ENCODE measurements at places on chromosomes 7 and 10.
A peak's percentile ranks its signal among the peaks of the same experiment; 100 is the strongest.

- DNase-seq: no peak
Measured at GRCh38 chr7:99848420-99849216, 20.8 kb downstream of the CYP3A43 start.

- DNase-seq: peak; percentile 42
Measured at GRCh38 chr7:38630720-38631673, at the start of gene AMPH. TSS of gene AMPH (minus strand) at chr7:38631373. CDS start at chr7:38631351, 22 bp downstream.

DNA sequence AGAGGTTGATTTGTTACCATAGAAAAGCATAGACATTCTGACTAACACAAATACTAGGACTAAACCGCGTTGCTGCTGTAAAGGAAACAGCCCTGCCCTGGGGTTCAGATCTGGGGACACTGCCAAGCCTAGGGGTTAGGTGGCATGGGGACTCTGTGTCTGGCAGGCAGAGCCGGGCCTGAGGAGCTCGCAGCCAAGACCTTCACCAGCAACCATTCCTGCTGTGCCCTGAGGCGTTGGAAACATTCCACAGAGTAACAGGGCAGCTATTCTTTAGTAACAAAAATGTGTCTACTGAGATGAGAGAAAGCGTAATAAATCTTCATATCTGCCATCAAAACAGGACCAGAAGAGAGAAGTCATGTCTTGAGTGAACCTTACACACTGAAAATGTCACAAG is 280.5 kb downstream of the POM121L12 start:
- peak; percentile 50 for DNase-seq

DNA sequence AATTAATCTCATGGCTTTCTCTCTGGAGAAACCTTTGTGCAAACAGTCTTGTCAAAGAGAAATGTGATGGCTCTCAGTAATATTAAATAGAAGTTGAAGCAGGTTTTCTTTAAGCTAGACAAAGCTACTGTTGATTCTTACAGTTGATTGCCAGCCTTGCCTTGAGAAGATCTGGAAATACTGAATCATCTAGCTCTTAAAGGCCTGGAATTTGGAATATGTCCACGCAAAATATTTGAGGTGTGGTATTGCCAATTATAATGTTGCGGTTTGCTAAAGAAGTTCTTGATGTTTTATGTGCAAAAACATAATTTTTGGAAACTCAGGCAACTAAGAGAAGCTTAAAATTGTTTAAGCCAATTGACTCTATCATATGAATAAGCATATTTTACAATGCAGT is 371.9 kb downstream of the PHF14 start:
- DNase-seq: no peak

GRCh38 chr7:16594676-16595075 is 50.9 kb downstream of the ANKMY2 start:
- DNase-seq: no peak

- DNase-seq: peak; percentile 38
Measured at GRCh38 chr7:4849390-4849789, 12.4 kb downstream of the PAPOLB start.

GRCh38 chr7:1690359-1690958 is 20.4 kb downstream of the ELFN1 start:
- no peak for DNase-seq

DNA sequence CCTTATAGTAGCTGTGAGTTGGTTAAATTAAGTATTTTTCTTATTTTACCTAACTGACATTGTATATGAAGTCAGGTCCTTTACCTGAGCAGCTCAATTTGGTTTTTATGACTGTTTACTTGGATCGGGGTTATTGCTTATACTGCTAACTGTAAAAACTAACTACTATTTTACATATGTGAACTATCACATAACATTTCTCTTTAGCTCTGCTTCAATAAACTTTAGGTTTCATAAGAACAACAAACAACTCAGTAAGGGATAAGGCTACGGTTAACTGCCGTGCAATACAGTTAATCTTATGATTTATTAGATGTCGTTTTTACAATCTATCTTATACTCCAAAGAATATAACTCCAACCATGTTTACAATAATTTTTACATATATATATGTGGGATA is 480.2 kb downstream of the PARD3 start:
- DNase-seq: no peak

DNA sequence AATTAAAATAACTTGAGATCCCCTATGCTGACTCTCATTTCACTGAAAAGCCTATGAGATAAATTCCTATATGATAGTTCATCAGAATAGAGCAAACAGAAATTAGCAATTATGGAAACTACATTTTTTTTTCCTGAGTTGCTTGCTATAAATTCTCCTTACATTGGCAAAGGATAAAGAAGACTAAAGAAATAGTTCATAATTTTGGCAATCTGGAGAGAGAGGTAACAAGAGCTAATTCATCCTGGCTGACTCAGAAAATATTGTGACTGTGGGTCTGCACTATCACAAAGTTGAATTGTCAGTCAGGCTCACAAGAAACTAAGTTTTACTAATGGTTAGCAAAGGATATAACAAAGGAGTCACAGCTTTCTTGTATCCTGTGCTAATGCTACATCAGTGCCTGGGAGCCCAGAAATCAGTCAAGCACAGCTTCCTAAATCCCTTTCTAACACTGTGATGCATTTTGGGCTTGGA is 483.0 kb downstream of the MAGI2 start:
- DNase-seq: no peak

DNA sequence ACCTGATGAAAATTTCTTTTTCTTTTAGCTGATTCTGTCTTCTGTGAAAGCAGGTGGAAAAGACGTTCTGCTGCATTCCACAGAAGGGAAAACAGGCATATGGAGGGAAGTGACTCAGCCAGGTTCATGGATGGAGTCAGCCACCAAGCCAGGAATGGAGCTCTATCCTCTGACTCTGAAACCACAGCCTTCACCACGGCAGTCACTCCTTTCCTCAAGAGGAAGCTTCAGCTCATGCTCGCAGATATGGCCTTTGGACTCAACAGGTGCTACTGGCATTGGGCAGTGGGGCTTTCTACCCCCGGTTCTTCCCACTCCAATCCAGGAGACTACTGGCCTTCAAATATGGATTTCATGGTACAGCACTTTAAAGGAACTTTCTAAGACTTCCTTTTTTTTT is 11.5 kb upstream of the PLAU start:
- no peak for DNase-seq

GRCh38 chr10:44703241-44704155 is 207.6 kb upstream of the TMEM72 start:
- DNase-seq: no peak

GRCh38 chr7:152330827-152331226 is 105.0 kb downstream of the KMT2C start:
- no peak for DNase-seq

DNA sequence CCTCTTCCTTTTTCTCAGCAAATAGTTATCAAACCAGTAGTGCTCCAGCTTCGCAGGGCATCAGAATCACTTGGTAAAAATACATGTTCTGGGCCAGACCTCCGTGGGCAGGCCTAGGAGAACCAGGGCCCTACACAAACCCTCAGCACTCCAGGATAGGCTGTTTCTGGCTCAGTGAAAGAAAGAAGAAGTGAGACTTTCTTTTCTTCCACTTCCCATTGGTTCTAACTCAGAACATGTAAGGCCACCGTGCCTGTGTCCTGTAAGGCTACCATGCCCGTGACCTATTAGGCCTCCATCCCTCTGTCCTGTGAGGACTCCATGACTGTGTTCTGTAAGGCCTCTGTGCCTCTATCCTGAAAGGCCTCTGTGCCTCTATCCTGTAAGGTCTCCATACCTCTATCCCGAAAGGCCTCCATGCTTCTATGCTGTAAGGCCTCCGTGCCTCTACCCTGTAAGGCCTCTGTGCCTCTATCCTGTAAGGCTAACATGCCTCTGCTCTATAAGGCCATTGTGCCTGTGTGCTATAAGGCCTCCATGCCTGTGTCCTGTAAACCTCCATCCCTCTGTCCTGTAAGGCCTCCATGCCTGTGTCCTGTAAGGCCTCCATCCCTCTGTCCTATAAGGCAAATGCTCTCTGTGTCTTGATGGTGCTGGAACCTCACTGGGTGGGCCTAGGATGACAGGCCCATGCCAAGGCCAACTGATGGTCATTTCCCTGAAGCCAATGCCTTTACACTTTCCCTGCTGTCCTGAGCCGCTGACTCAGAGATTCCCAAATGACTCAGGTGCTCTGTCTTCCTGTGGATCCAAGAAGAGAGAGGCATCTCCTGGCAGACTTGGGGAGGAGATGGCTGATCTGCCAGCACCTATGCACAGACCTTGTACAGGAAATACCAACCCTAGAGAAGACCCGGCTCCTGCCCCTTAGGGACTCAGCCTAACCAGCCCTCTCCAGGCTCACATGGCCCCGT is 96.6 kb upstream of the CACUL1 start:
- DNase-seq: no peak

DNA sequence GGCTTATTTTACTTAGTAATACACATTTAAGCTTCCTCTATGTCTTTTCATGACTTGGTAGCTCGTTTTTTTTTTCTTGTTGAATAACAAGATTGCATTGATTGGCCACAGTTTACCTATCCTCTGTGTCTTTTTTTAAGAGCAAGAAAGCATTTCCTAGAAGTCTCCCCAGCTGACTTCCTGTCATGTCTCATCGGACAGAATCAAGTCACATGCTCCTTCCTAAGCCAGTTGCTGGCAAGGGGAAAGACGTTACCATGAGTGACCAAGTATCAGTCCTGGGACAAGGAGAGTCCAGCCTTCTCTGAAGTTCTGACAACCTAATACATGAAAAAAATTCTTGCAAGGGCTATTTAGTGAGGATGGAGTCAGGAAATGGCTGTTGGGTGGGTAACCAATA is 24.9 kb upstream of the SFRP5 start:
- DNase-seq: no peak

- DNase-seq: no peak
Measured at GRCh38 chr10:111593578-111593977, 516.7 kb downstream of the ADRA2A start.

- DNase-seq: no peak
Measured at GRCh38 chr7:155216475-155217272, 81.0 kb upstream of the INSIG1 start.

GRCh38 chr10:6385665-6386064 is 182.9 kb downstream of the PFKFB3 start:
- DNase-seq: no peak

GRCh38 chr7:303884-304573 is 14.1 kb downstream of the FOXL3 start:
- DNase-seq: no peak

- no peak for DNase-seq
Measured at GRCh38 chr10:131617113-131617858, 283.5 kb upstream of the PPP2R2D start.
